Peyer's patch (tissue), 4 donors: ENCODE measurements at places on chromosomes 16 and 17.

GRCh38 chr17:74670329-74670728, 42.4 kb downstream of the CD300LF start:
- DNase-seq: no peak

GRCh38 chr17:80618304-80618703, 73.7 kb downstream of the RPTOR start:
- no peak for DNase-seq

DNA sequence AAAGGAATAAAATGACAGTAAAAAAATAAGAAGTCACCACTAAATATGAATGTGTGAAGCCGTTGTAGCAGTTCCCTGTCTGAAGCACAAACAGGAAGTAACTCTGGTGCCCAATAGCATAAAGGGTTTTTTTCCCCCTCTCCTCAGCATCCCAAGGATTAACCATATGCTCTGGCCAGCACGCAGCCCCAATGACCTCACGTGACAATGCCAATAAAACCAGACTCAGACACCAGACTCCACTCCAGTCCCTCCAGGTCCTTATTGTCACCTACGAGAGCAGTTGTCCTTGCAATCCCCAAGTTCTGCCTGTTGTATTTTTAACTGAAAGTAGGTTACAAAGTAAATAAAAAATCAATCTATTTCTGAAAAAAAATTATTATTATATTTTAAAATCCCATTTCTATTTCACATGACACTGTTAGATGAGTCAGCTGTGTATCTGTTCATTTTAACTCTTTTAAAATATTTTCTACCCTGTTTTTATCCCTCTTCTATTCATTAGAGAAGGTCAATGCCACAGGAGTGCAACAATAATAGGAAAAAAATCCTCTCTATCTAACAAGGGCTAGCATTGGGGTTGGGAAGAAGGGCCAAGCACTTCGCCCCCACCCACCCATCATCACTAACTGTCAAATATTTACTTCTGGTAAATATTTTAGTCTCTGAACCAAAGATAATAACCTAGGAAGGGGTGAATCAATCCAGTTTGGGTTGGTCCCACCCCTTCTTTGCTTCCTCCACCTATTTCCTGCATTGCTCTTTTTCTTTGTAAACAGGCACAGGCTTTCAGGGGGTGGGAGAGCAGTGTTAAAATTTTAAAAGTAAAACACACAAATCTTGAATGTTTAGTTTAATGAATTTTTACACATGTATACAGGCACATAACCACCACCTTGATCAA, 6.6 kb downstream of the PRAC1 start:
- DNase-seq: no peak

DNA sequence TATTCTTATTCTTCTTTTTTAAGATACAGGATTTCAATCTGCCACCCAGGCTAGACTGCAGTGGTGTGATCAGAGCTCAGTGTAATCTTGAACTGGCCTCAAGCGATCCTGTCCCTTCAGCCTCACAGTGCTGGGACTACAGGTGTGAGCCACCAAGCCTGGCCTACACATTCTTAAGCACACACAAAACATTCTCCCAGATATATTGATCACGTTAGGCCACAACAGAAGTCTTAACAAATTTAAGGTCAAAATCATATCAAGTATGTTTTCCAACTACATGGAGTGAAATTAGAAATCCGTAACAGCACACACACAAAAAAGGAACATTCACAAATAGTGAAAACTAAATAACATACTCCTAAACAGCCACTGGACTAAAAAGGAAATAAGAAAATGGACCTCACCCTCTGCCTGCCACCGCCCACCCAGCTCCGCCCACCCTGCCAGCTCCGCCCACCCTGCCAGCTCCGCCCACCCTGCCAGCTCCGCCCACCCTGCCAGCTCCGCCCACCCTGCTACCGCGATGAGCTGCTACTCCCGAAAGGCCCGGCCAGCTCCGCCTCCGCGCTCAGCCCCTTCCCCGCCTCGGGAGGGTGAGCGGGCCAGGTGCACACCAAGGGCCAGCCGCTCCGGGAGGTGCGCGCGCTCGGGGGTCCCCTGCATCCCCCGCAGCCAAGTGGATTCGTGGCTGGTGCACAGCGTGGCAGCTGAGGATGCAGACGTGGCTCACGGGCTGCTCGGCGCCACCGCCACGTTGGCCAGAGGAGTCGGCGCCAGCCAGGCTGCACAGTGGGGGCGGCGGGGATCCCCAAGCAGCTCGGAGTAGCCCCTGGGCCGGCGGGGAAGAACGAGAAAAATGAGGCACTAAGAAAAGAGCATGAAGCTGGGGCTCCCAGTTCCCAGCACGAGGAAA, 41.2 kb downstream of the C16orf87 start:
- DNase-seq: peak; percentile 89

DNA sequence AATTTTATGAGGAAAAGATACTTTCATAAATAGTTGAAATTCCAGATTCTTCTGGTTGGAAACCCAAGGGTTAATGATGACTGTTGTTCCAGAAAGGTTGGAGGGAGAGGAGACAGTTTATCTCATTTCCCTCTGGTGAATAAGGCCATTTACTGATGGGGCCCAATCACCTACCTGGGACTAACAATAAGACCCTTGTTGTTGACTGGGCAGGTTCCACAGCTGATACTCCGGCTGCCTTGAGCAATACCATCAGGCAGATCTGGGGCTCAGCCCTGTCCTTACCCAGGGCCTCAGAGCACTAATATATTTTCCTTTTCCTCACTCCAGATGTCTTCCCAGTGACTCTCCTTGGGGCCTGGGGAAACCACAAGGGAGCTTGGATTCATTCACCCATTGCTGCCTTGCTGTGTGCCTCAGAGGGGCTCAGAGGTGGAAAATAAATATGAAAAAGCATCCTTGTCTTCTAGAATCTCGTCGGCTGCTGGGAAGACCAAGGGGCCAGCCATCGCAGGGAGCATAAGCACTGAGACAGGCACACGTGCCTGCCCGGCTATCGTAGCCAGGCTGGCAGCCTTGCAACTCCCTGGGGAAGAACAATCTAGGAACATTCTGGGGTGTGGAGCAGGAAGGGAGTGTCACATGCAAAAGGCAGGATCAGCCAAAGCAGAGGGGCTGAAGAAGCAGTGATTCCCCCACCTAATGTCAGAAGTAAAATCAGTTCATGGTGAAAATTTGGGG, 54.4 kb downstream of the MPRIP start:
- DNase-seq: no peak

- no peak for DNase-seq
These were observed 381.6 kb upstream of the ASIC2 start for GRCh38 chr17:33674685-33675084.

DNA sequence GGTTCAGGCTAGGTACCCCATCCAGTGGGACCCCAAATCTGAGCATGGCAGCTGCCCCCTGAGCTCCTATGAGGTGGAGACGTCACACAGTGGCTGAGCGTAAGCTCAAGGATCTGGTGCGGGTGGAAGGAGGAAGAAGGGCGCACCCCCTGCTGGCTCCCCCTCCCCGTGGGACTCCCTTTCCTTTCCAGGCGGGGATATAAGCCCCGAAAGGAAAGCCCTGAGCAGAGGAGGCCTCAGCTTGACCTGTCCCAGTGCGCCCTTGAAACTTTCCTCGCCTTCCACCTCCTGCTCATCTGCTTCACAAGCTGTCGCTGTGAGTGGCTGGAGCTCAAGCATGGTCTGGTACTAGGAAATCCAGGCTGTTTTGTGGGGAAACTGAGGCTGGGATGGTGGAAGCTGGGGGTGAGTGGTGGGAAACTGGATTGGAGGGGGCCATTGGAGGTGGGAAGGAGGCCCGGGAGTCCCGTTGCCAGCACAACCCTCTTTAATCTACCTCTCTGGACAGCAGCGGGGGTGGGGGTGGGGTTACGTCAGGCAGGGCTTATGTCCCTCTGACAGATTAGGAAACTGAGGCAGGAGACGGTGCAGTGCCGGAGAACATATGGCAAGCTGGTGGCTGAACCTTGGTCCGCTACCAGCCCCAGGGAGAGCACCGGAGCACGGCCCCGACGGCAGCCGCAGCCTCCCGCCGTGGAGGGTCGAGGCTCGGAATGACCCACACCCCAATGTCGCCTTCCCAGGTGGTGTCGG, 92.3 kb upstream of the TMEM97 start:
- no peak for DNase-seq

GRCh38 chr17:45902892-45903346, 8.6 kb downstream of the MAPT start:
- DNase-seq: no peak

GRCh38 chr16:23920899-23921298, 85.1 kb downstream of the PRKCB start:
- no peak for DNase-seq

GRCh38 chr17:39782481-39782880, 44.7 kb downstream of the GRB7 start:
- DNase-seq: no peak

DNA sequence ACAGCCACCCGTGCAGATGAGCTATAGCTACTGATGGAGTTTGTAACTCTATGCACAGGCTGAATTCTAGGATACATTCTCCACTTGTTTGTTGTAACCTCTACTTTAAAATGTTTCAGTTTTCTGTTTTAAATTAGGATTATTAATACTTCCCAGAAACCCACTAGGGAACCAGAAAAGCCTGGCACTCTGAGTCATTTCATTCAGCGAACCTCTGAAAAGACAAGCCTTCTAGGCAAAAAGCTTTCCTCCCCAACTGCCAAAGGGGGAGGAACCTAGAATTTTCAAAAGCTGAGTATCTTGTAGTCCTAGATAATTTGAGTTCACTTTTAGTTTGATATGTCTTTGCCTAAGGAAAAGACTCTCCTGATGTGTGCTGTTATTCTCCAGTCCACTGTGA, 43.2 kb downstream of the GOSR1 start:
- no peak for DNase-seq

DNA sequence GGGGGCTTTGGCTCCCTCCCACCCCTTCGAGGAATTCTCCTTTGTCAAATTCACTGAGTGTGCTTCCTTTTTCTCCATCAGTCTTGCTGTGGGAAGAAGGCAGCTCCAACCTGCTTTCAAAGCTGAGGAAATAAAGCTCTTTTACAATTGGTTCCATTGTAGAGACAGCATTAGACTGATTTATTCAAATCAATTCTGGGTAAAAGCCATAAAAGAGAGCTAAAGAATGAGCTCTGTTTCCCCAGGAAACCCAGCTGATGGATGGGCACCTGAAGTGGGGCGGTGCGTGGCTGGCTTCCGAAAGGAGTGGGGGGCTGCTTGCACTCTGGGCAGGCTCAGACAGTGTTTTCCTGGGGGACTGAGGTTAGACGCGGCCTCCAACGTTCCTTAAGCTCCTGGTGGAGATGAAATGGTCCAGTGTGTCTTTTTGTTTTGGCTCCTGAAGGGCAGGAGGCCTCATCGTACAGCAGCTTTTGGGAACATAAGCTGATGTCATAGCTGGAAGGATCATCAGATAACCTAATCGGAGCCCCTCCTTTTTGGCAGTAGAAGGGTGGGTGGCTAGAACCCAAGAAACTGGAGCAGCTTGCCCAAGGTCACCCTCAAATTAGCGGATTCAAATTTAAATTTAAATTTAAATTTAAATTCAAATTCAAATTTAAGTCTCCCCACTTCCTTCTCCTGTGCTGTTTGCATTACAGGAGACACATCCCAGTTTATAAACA, 128.5 kb upstream of the EEF2KMT start:
- DNase-seq: no peak

DNA sequence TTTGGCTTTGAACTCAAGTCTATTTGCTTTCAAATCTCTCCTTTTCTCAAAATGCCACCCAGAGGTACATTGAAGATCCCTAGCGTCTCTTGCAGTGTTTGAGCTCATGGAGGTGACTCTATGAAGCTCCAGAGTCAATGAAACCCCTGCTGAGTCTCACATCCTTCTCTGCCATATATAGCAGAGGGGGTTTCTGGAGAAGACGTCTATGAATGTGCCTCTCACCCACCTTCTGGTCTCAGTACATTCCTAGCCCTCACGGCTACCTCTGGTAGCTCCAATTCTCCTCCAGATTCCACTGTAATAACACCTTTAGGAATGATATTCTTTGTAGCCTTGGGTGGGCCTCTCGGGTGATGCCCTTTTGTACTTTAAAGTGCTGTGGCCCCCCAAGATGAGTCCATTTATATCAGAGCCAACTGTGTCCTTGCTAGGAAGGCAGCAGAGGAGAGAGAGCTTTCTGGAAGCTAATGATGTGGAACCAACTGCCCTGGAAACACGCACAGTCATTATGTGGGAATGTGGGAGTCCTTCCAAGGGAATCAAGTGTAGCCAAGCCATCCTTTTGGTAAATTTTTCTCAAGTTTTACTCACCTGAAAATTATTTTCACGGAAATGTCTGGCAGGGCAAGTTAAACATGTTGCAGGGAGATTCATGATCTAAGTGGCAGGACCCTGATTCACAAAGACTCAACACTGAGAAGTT, 123.4 kb downstream of the ASIC2 start:
- no peak for DNase-seq

- no peak for DNase-seq
These were observed 6.8 kb downstream of the TK1 start for GRCh38 chr17:78180083-78180482.

- DNase-seq: no peak
These were observed 3.0 kb upstream of the TAC4 start for GRCh38 chr17:49850772-49851386.

DNA sequence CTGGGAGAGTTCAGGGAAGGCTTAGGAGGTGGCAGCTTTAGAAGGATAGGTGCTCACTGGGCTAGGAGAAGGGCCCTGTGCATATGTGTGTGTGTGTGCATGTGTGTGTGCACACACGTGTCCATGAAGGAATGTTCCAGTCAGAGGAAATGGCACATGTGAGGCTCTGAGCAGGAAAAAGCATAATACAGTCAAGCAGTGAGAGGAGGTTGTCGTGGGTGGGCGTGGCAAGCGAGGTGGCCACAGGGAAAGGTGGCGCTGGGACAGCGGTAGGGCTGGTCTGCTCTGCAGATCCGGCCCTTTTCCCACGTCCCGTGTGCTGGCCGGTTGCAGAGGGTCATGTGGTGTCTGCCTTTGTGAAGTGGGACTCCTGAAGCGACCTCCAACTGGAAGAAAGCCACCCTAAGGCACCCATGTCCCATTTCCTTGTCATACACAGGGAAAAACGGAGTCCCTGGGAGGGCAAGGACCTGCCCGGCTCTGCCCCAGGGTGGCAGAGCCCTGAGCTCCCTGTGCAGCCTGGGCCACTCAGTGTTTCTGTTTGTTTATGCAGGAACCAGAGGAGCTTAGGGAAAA, 40.1 kb downstream of the NT5M start:
- DNase-seq: no peak

DNA sequence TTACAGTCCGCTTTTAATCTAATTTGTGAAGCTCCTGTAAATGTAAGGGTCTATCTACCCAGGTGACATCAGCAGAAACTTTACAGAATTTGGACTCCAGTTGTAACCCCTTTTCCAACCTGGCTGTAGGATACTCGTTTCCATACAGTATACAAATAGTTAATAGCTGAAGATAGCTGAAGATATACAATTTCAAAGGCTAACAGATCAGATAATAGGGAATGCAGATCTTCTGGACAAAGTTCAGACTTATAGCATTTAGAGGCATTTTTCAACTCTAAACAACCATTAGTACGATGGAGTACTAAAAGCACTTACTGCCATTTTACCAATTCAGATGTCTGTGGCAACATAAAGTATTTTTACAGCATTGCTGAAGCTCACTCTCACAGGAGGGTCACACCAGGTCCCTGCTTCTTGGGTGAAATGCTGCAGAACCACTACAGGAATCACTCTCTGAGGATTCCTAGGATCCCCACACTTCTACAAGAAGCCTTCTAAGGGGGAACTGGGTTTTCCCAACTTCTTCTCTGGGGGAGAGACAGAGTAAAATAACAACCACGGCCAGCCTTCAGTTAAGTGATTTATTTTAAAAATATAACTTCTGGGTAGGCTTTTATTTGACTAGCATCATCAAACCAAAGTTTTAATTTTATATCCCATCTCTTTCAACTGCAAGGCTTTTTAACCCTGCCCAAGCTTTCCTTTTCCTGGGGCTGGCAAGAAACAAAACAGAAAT, 2.9 kb downstream of the VEZF1 start:
- no peak for DNase-seq

- no peak for DNase-seq
These were observed 276.4 kb downstream of the FOXL1 start for GRCh38 chr16:86854626-86855294.
